ENCODE measurements at places on chromosomes 13 and 19.

GRCh38 chr19:15289673-15290072 lies 42.7 kb downstream of the BRD4 start:
- no peak for DNase-seq

DNA sequence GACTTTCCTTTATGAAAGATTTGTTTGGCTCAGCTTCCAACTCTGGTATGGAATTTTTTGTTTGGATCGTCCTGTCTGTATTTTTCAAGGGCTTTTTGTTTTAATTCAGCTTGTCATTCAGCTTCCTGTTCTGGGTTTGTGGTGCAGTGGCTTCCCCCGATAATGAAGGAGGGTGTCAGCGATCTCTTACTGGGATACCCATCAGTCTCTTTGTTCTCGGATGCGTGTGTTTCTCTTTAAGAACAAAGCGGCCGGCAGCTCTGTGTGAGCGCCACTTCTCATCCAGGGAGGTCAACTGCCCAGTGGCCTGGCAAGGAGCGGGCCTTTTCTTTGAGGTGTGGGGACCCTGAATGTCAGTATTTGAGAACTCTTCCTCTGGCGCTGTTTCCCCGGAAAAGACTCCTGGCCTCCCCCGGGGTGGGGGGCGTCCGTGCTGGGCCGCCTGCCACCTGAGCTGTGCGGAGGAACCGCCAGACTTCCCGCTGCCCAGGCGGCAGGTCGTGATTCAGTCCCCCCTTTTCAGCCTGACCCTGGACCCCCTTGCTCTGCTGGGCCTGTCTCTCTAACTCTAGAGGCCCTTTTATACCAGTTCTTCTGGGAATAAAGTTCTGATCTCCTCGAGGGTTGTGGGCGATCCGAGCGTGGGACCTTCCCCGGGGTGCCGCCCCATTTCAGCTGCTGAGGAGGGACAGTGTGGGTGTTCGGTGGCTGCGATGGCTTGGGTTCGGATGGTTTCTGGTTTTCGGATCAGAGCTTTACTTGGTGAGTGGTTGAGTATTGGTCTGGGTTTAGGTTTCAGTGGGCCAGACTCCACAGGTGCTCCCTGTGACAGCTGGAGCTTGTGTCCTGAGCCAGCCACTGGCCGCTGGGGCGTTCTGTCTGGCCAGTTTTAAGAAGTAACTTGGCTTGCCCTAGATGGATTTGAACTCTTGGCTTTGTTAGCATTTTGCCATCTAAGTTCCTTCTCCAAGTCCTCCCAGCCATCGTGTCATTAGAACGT lies 3.4 kb downstream of the SF3A2 start:
- DNase-seq: no peak

- no peak for DNase-seq
Measured at GRCh38 chr13:110220471-110220870, 86.5 kb downstream of the COL4A1 start.

- DNase-seq: no peak
Measured at GRCh38 chr19:29372091-29372415, 153.7 kb upstream of the VSTM2B start.

- DNase-seq: peak; percentile 77
Measured at GRCh38 chr13:28636677-28637317, 22.1 kb upstream of the POMP start.

- DNase-seq: peak; percentile 76
Measured at GRCh38 chr19:49911381-49912145, 14.9 kb upstream of the IL4I1 start.

- DNase-seq: peak; percentile 23
Measured at GRCh38 chr13:45269204-45269603, 68.4 kb upstream of the KCTD4 start.

DNA sequence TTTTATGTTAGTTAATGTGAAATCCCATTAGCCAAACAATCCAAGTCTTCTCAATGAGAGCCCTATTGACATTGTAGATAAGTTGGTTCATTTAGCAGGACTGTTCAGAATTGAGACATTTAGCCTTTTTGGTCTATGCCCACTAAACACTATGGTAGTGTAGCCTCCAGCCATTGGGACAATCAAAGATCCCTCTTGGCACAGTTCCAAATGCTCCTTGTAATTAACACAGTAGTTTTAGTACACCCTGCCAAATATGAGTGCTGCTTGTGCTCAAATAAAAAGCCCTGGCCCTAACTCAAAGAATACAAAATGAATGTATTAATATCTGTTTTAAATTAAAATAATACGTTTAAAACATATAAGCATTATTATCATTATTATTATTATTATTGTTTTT lies 15.4 kb upstream of the FAM216B start:
- DNase-seq: no peak

GRCh38 chr19:47035127-47036096 lies 13.0 kb downstream of the TMEM160 start:
- peak; percentile 99 for DNase-seq

- no peak for DNase-seq
Measured at GRCh38 chr13:31521435-31521834, 217.9 kb upstream of the RXFP2 start.

- DNase-seq: no peak
Measured at GRCh38 chr13:60229708-60230272, 66.1 kb upstream of the DIAPH3 start.

- DNase-seq: no peak
Measured at GRCh38 chr19:50451223-50451534, 18.5 kb downstream of the MYBPC2 start.

DNA sequence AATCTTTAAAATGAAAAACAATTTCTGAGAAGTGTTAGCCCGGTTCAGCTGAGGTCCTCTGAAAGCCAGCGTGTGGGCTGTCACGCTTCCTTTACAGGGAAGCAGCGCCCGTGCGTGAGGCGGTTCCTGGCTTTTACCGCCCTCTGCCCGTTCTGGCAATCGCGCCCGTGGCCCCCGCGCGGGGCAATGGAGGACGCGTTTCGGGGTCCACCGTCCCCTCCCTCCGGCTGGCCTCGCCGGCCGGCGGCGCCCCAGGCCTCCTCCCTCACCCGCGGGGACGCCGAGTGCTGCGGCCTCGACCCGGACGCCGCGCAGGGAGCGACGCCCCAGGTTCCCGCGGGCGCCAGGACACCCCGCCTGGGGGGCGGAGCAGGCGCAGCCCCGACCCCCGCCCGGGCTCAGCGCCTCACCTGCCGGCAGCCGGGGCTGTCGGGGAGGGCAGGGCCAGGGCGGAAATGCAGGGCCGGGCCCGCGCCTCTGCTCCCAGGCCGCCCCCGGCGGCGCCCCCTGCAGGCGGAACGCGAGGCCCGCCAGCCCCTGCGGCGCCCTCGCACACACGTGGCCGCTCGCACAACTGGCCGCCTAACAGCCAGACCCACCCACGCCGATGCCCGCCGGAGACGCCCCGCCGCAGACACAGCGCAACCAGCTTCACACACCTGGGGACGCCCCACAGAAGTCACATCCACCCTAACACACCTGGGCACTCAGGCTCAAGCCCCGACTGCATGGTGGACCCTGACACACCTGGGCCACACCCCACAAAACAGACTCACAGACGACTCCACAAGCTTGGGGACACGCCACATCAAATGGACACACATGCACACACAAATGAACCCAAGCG lies at the start of gene GGACT:
Gene GGACT (minus strand): TSS at position 459 of the 847 bp plus-strand sequence. CDS start 56,198 bp downstream, outside the sequence.
- peak; percentile 97 for DNase-seq

- no peak for DNase-seq
Measured at GRCh38 chr13:108551674-108552073, 77.7 kb upstream of the MYO16 start.

- DNase-seq: no peak
Measured at GRCh38 chr13:49410477-49410876, 33.4 kb downstream of the CAB39L start.

- DNase-seq: no peak
Measured at GRCh38 chr19:31717269-31717923, 368.2 kb upstream of the TSHZ3 start.

DNA sequence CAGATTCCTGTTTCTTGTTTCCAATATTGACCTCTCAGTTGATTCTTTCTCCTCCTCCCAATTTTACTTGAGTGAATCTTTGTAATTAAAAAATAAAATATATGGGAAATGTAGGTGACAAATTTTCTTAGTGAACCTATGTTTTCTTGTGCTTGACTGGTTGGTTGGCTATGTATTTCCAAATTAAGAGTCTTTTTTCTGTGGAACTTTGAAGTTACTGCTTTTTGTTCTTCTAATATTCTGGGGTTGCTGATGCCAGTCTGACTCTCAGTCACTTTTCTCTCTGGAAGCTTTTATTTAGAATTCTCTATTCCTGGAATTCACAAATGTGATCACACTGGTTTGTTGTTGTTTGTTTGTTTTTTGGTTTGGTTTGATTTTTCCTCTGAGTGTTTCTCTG lies 9.8 kb downstream of the LSM14A start:
- no peak for DNase-seq

GRCh38 chr13:31769575-31769974 lies 30.2 kb downstream of the RXFP2 start:
- no peak for DNase-seq

DNA sequence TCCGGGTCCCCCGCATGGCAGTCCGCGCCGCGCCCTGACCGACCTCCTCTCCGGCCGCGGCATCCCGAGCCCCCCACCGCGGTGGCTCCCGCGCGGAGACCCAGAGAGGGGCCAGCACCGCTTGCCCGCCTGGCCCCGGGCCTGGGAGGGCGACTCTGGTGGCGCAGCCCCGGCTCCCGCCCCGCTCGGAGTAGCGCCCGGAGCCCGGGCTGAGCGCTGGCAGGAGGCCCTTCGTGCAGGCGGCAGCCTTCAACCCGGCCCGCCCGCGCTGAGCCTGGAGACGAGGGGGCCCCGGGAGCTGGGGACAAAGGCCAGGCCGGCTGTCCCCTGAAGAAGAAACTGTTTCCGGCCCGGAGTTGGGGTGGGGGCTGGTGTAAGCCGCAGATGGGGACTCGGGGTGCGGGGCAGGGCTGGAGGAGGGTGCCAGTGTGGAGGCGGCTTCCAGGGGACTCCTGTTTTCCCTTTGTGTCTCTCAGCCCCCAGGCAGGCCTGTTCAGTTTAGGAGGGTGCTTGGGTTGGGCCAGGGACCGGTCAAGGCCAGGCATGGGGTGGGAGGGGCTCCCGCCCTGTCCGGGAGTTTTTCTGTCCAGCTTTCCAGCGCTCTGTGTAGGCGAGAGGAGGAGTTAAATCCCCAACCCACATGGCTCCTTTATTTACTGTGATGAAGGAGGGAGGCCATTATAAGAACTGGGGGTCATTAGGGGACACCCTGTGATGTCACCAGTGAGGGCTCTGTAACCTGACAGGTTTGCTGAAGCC lies 935 bp downstream of the LRP3 start:
- DNase-seq: peak; percentile 99

DNA sequence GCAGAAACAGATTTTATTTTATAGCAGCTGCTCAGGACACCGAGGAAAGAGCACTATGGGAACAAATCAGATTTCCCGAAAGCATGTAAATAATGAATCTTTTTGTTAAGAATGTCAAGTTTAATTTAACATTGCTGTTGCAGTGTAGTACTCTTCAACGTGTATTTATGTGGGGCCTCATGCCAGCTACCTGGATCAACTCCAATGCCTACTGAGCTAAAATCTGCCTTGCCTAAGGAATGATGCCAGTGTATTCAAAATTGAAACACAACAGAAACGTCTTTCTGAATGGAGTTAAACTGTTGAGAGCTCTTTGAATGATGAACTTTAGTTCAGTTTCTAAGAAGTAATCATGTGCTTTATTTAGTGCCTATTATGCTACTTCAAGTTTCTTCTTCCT lies 1379.8 kb upstream of the ATXN8OS start:
- DNase-seq: no peak

GRCh38 chr13:110387451-110388107 lies 80.5 kb downstream of the COL4A2 start:
- no peak for DNase-seq

GRCh38 chr13:114067381-114067885 lies 65.0 kb downstream of the RASA3 start:
- DNase-seq: peak; percentile 89

DNA sequence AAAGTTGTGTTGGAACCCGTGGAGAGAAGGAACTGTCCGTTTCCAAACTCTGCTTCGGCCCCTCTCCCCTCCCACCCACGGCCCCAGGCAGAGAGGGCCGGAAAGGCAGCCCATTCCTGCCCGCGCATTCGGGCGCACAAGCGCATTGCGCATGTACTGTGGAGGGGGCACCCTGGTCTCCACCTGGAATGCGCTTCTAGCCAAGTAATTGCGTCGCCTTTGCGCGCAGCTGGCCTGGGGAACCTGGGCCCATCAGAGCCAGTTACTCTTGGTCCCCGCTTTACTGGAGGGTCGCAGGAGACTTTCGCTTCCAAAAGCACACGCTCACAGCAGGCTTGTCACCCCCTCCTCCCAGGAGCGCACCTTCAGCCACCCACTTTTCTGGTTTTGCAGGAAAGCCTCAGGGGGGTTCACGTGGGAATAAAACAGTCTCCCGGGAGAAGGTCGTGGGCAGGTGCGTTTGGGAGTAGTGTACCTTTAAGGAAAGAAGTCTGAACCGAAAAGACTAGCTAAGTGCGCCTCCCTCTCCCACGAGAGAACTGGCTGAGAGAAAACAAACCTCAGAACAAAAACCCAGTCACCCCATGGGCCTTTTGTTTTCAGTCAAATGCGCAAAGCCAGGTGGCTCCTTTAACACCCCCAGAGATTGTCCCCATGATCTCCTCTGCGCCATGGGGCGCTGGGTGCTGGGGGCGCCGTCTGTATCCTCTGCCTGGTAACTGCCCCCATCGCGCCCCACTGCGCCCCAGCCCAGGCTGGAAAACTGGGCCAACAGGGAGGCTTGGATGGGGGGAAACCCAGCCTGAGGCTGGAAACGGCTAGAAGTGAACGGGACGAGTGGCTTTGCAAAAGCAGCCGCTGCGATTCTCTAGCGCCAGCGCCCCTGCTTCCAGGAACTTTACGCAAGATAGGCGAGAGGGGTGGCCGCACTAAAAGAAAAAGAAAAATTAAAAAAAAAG lies 28.5 kb downstream of the GSX1 start:
- no peak for DNase-seq

GRCh38 chr13:105918842-105919741 lies 616.4 kb downstream of the EFNB2 start:
- peak; percentile 67 for DNase-seq

DNA sequence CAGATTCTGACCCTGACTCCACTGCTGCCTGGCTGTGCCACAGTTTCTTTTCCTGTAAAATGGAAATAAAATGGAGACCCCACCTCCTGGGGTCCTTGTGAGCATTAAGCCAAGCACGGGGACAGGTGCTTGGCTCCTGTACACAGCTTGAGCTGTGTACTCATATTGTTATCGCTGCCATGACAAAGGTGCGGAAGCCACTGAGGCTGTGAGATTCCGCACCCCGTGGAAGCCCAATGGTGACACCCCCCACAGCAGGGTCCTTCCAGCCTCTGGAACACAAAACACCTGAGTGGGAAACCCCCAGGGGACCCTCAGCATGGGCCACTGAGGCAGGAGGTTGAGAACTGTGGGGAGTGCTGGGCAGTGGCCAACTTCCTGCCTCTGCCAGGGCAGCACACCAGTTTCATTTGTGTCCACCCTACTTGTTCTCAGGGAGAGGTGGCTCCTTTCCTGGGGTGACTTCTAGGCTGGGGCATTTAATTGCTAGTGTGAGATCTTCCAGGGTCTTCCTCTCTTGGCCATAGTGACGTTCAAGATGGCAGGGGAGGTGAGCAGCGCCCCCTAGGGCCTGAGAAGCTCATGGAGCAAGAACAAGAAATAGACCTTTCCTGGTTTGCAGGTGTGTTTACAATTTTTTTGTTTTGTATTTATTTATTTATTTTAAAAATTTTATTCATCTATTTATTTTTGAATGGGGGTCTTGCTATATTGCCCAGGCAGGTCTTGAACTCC lies 5.4 kb upstream of the JSRP1 start:
- DNase-seq: peak; percentile 67
